Smooth muscle cell of the coronary artery (primary cell): ENCODE measurements at places on chromosomes 4 and X. TPM values are rescaled to one million over a fixed set of nuclear protein-coding genes. Genes with fewer than 3 reads are reported as not detected.

GRID2 gene
- total RNA-seq, result not detected in 2 replicates

GALNT7 gene
- total RNA-seq, result 9.8 and 35.3 TPM in 2 replicates

FAM149A gene
- total RNA-seq, result 2.3 and 8.8 TPM in 2 replicates

ADAM29 gene
- not detected in 2 replicates for total RNA-seq

AFP gene
- 0.23 and 0.59 TPM in 2 replicates for total RNA-seq

SLC49A3 gene
- total RNA-seq, result 1.1 and 9.8 TPM in 2 replicates

PF4V1 gene
- 3.6 and 10.6 TPM in 2 replicates for total RNA-seq

DMP1 gene
- total RNA-seq, result not detected in 2 replicates

GBA3 gene
- not detected in 2 replicates for total RNA-seq

EGF gene
- total RNA-seq, result 0.08 and 0.35 TPM in 2 replicates

MAGIX gene
- total RNA-seq, result 0.82 and 1.7 TPM in 2 replicates

POU4F2 gene
- total RNA-seq, result not detected in 2 replicates

PPP3CA gene
- total RNA-seq, result 41.8 and 42.2 TPM in 2 replicates

PCYT1B gene
- total RNA-seq, result under 0.01 and 0.23 TPM in 2 replicates

PCDH19 gene
- under 0.01 TPM in 1 of 2 replicates, not detected in the other for total RNA-seq

S100G gene
- total RNA-seq, result not detected in 2 replicates

ZNF711 gene
- under 0.01 and 2.4 TPM in 2 replicates for total RNA-seq

COMMD8 gene
- total RNA-seq, result 7.0 and 13.8 TPM in 2 replicates

KLF8 gene
- 0.47 and 0.90 TPM in 2 replicates for total RNA-seq

HSFX2 gene
- total RNA-seq, result 0.30 TPM in 1 of 2 replicates, not detected in the other

GUCY1A1 gene
- 0.08 and 1.5 TPM in 2 replicates for total RNA-seq

FAM47E gene
- 0.45 and 1.9 TPM in 2 replicates for total RNA-seq

HSFX3 gene
- not detected in 2 replicates for total RNA-seq

CACNA1F gene
- not detected in 2 replicates for total RNA-seq

ARL9 gene
- total RNA-seq, result 0.08 and 0.12 TPM in 2 replicates

ETDB gene
- not detected in 2 replicates for total RNA-seq

ADGRL3 gene
- 0.35 TPM in 1 of 2 replicates, not detected in the other for total RNA-seq

MAML3 gene
- 0.82 and 1.1 TPM in 2 replicates for total RNA-seq

H2BW2 gene
- not detected in 2 replicates for total RNA-seq

CENPVL3 gene
- total RNA-seq, result not detected in 2 replicates

FBXO8 gene
- 23.9 and 47.9 TPM in 2 replicates for total RNA-seq

PAGE3 gene
- total RNA-seq, result not detected in 2 replicates

ASMT gene
- total RNA-seq, result not detected in 2 replicates

TRAM1L1 gene
- total RNA-seq, result 0.35 and 0.60 TPM in 2 replicates

TXK gene
- 0.08 TPM in 1 of 2 replicates, not detected in the other for total RNA-seq

DLG3 gene
- total RNA-seq, result 15.8 and 17.4 TPM in 2 replicates

BANK1 gene
- 0.08 and 0.12 TPM in 2 replicates for total RNA-seq

UGT2B10 gene
- not detected in 2 replicates for total RNA-seq

ANOS1 gene
- total RNA-seq, result 0.94 and 11.7 TPM in 2 replicates

ABCG2 gene
- total RNA-seq, result 0.47 and 3.4 TPM in 2 replicates

CFI gene
- total RNA-seq, result 3.5 and 5.4 TPM in 2 replicates
